A549 treated with AZD2906 at 1 μM for 4 hours (cell line): ENCODE measurements at places on chromosomes 4 and X. TPM values are rescaled to one million over a fixed set of nuclear protein-coding genes. Genes with fewer than 3 reads are reported as not detected.

FBXO8 gene
- 9.5 to 11.7 TPM (median 11.0 TPM) in 5 replicates for total RNA-seq

CCDC110 gene
- 0.06 TPM in 1 of 5 replicates, not detected in the others for total RNA-seq

COL4A5 gene
- 10.3 to 13.9 TPM (median 11.6 TPM) in 5 replicates for total RNA-seq

DUSP21 gene
- not detected in 5 replicates for total RNA-seq

FAM241A gene
- 0.83 to 0.93 TPM (median 0.85 TPM) in 5 replicates for total RNA-seq

RLIM gene
- total RNA-seq, result 11.9 to 19.5 TPM (median 14.6 TPM) in 5 replicates

C4orf51 gene
- total RNA-seq, result not detected in 5 replicates

MSL3 gene
- total RNA-seq, result 19.9 to 22.3 TPM (median 20.4 TPM) in 5 replicates

INTU gene
- total RNA-seq, result 0.88 to 1.2 TPM (median 1.00 TPM) in 5 replicates

ARSD gene
- 12.4 to 15.7 TPM (median 12.8 TPM) in 5 replicates for total RNA-seq

HSD17B10 gene
- total RNA-seq, result 165 to 197 TPM (median 193 TPM) in 5 replicates

SPARCL1 gene
- total RNA-seq, result not detected in 5 replicates

RIPPLY1 gene
- total RNA-seq, result 0.11 TPM in 1 of 5 replicates, not detected in the others

TLR8 gene
- not detected in 5 replicates for total RNA-seq

PPAT gene
- total RNA-seq, result 14.4 to 20.5 TPM (median 15.9 TPM) in 5 replicates

IRAK1 gene
- 203 to 220 TPM (median 217 TPM) in 5 replicates for total RNA-seq
